ENCODE measurements at places on chromosomes 16 and 17.

- no peak for DNase-seq
These were observed 436.0 kb downstream of the MAF start for GRCh38 chr16:79164388-79164995.

DNA sequence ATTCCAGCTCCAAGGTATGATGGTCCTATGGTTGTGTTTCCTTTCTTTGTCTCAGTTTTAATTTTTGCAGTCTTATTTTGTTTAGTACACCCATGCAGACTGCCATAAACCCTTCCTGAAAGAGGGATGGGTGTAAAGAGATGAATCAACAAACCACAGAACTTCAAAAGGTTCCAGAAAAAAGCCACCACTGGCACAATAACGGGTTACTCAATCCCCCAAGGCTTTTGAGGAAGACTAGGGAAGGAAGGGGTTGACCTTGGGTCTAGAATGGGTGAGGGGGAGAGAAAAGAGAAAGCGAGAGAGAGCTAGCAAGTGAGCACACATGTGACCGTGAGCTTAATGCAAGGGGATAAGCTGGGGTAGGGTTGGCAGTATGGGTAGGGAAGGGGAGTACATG lies 168.1 kb downstream of the XYLT1 start:
- no peak for DNase-seq

DNA sequence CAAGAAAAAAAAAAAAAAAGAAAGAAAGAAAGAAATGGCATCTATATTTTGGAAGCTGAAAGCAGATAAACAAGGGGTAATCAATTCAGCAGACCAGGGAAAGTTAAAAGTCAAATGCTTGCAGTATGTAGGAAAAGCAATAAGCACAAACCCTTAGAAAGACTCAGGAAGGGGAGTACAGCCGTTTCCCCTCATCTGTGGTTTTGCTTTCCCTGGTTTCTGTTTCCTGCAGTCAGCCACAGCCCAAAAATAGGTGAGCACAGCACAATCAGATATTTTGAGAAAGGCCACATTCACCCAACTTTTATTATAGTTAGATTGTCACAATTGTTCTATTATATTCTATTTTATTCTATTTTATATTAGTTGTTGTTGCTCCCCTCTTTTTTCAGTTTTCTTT lies 14.4 kb upstream of the ALOX12 start:
- no peak for DNase-seq

GRCh38 chr16:25013751-25014499 lies 1.2 kb downstream of the ARHGAP17 start:
- DNase-seq: no peak
